ENCODE measurements at places on chromosomes 11 and 22.
A peak's percentile ranks its signal among the peaks of the same experiment; 100 is the strongest.

GRCh38 chr22:43256976-43257545 lies 70.1 kb upstream of the TTLL12 start:
- DNase-seq: no peak

DNA sequence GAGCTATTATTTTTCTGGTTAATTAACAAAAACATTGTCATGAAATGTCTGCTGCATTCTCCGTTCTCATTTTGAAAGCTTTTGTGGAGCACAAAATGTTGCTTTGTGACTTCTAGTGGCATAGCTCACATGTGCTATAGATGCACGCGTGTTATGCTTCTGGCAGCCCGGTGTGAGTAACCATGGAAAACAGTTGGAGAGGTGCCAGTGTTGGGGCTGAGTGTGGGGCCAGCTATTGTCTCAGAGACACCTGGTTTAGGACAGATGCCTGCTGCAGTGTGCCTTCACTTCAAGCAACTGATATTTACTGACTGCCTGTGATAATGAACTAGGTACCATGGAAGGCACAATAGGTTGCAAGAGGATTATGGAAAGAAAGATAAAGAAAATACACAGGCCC lies 760.6 kb downstream of the NTM start:
- DNase-seq: no peak

GRCh38 chr22:23419171-23419570 lies 160.9 kb downstream of the IGLL1 start:
- no peak for DNase-seq

- DNase-seq: no peak
Measured at GRCh38 chr22:43183496-43184277, 3.2 kb downstream of the TTLL12 start.

DNA sequence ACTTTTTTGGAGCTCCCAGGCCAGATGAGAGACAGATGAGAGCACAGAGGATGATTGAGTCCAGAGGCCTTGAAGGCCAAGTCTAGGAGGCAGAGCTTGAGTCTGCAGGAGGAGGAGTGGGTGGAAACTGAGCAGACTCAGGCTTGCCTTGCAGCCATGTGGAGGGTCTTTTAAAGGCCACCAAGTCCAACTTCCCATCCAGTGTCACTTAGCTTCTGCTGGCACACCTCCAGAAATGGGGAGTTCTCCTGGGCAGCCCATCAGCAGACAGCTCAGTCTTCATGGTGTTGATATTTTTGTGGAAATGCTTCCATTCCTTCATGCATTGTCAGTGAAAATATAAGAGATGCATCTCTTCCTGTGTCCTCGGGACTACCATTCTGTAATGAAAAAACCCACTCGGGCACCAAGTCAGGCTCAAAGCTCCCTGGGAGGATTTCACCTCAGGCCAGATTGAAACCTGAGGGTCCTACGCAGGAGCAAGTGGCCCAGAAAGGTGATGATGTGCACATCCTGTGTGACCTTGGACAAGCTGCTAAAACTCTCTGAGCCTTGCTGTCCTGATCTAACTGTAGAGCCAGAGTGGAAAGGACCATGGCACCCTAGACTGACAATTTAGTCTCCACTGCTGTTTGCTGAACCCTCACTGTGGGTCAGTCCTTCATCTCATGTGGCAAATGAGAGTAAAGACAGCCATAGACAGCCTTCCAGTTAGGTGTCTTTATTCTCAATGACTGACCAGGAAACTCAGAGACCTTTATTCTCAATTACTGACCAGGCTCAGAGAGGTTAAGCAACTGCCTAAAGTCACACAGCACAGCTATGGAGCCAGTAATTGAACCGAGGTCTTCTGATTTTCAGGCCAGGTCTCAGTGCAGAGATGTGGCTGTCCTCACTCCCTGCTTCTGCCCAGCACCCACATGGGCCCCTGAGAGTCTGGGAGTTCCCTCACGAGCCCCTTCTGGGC lies 2.9 kb upstream of the LRRC32 start:
- DNase-seq: no peak

DNA sequence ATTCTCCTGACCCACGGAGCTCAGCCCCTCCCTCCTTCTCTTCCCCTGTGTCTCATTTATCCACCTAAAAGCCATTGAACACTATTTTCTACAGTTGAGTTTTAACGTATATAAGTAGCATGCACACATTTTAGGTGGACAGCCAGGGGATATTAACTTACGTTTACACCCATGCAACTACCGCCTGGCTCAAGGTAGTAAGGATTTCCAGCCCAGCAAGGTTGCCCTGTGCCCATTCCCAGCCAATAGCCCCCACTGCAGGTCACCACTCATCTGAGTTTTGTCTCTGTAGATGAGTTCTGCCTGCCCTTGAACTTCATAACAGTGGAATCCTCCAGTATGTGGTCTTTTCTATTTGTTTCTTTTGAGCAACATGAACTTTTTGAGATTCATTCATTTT lies 65.4 kb downstream of the SMIM38 start:
- DNase-seq: no peak

DNA sequence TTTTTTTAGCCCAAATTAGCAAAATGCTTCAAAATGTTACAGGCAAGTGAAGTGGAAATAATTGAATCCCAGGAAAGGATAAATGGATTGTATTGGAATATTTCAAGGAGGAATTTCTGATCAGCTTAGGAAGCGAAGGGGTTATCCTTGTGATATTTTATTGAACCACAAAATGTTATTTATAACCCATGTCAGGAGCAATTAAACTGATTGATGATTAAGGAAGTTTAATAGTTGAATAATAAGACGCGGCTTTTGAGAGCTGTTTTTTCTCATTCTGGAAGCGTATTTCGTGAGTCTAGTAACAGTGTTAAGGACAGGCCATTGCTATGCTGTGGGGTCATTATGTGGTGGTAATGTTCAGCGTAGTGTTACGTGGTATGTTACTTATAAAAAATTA lies 192.3 kb downstream of the TBC1D22A start:
- no peak for DNase-seq

- no peak for DNase-seq
Measured at GRCh38 chr22:50208939-50209892, 8.4 kb downstream of the SELENOO start.

- no peak for DNase-seq
Measured at GRCh38 chr11:78019808-78020207, 3.3 kb downstream of the KCTD14 start.

DNA sequence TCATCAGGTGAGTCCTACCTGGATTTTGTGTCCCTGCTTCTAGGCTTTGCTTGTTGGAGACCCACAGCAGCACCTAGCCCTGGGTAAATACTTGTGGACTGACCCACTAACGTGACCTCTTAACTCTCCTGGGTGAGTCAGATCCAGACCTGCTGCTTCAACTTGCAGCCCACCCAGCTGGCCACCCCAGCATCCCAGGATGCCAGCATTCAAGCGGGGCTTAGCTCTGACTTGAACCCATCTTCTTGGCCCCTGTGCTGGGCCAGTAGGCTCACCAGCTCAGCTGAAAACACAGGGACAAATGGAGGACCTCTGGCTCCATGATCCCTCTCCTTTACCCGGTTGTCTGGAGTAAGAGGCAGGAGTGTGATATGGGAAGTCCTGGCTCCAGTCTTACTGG lies 33.5 kb downstream of the PARVG start:
- DNase-seq: no peak

DNA sequence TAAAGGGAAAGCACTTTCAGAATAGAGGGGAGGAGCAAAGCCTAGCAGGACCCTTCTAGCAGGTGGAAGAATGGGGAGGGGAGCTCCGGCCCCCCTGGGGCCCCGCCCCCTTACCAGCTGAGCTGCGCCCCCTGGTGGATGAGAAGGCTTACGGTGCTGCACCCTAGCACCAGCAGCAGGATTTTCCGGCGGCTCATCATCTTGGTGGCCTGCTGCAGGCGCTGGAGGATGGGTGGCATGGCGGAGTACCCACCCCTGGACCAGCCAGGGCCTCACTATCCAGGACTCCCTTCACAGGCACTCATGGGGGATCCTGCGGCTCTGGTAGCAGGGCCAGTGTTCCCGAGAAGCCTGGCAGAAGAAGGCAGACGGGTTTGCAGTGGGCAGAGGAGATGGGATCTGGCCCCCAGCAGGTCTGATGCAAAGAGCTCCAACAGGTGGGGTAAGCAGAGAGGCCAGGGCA lies 3.8 kb downstream of the GAL3ST3 start:
- DNase-seq: no peak

- no peak for DNase-seq
Measured at GRCh38 chr22:29484642-29485041, 4.6 kb downstream of the NEFH start.

DNA sequence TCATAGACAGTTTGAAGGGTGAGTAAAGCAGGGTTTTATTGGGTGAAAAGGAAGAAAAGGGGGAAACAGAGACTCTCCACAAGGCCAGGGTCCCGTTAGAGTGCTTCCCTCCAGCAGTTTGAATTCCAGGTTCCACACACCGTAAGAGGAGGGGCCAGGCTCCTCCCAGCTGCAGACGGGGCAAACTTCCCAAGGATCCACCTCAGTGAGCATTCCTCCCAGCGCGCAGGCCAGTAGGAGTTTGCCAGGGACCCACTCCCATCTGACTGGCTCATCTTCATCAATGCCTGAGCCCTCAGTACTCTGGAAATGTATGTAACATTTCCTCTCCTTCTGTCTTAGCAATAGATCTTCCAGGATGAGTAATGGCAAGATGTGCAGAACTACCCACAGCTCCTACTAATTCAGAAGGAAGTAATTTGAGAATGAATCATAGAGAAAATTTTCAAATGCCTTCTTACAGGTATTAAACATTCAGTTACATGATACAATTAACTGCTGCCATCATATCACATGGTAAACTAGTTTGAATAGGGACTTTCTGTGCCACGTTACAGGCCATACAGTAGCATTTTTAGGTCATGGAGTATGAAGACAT lies 34.0 kb upstream of the TRPC6 start:
- DNase-seq: no peak

- DNase-seq: no peak
Measured at GRCh38 chr11:101059331-101059730, 70.3 kb downstream of the PGR start.

DNA sequence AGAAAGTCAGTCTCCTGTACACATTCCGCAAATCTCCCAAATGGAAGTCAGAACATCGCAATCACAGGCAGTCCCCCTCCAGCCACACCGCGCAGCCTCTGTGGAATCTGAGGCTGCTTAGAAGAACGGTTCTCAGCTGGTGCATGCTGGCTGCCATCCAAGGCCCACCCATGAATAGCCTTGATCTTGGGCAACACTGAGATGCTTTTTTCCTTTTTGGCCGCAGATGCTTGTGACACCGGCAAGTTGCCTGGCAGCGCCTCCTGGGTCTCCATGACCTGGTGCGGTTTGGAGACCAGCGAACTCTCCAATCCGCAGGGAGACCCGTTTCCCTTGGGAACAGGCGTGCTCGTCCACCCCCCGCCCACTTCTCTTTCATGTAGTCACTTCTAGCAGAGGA lies 26.3 kb upstream of the PHF21B start:
- DNase-seq: no peak

GRCh38 chr11:32094923-32095322 lies 4.0 kb downstream of the RCN1 start:
- no peak for DNase-seq

DNA sequence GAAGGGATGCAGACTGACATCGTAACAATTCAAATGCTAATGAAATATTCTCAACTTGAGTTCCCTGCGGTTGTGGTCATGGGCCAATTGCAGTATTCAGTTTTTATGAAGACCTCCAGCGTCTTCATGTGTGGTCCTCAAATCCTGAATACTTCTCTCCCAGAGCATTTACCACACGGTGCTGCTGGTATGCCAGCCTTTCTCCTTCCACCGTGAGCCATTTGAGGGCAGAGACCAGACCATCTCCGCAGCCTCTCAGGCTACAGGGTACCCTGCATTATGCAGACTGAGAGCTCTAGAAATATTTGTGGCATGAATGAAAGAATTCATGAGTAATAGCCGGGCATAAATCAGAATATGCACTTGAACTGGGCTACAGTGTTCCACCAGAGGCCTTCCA lies 289.7 kb downstream of the ST3GAL4 start:
- peak; percentile 54 for DNase-seq

- peak; percentile 66 for DNase-seq
Measured at GRCh38 chr11:39365809-39366436, 2093.5 kb downstream of the LRRC4C start.

DNA sequence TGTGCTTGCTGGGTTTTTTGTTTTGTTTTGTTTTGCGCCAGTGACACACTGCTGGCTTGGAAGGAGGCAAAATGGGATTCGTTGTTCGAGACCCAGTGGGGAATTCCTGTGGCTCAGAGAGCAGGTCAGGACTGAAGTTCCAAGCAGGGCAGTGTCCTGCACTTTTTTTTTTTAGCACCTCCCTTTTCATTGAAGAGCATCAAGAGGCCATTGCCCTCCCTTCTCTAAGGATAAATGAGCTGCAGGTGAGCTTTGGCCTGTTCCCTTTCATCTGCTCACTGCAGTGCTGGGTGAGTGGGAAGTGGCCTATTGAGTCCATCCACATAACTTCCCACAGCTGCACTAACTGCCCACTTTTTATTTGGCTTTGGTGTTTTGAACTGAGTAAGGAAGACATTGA lies 87.8 kb downstream of the ARHGAP42 start:
- no peak for DNase-seq

- no peak for DNase-seq
Measured at GRCh38 chr11:67409781-67410368, 5.6 kb upstream of the CARNS1 start.

DNA sequence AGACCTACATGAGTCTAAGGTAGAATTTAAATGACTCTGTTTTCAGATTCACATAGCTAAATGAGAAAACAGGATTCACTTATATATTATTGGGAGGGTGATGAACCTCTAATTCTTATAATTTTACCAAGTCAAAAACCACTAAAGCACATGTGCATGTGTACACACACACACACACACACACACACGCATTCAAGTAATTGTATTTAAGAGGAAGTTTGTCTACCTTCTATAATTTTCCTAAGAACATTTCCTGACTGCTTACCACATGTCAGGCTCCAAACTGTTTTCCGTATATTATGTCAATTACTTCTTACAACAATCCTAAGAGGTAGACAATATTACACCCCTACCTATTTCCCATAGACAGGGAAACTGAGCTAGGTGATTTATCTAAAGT lies 6.7 kb downstream of the RNF141 start:
- no peak for DNase-seq

DNA sequence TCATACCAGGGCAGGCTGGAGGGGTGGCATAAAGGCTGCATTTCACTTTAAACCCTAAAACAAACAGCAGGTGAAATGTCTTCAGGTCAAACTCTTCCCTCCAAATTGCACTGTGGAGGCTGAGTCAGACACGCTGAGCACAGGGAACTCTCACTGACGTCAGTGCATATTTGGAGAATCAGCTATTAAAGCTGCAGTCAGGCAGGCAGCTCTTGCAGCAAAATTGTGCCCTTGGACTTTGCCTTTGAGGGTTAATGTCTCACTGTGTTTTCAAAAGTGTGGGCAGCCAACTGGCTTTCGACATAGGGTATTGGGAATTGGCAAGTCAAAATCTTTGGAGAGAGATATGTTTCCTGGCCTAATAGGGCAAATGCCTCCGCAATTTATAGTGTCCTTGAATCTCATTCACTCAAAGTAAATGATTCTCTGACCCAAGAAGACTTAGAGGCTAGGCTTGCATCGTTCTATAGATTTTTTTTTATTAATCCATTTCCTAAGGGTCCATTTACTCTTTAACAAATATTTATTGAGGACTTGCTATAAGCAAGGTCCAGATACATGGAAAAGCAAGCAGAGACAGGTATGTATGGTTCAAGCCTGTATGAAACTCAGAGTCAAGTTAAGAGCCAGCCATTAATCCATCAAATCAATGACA lies 27.7 kb upstream of the SMCO4 start:
- no peak for DNase-seq

Data from HS-27A (cell line).